ENCODE measurements at places on chromosomes 5 and 9.

DNA sequence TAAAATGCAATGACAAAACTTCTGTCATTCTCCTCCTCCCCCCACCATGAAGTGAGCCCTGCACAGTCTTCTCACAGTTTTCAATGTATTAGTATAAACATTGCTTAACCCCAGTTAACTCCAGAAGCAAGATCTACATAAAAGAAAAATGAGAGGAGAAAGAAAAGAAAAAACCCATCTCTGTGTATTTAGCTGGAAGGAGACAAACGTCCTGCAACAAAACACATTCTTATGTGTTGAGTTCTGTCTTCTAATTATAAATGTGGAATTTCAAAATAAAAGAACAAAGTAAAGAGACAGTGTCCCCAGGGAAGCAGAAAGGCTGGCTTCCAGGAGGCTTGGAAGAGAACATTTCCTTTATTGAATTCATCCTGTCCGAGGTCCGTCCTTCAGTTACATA, 491.9 kb upstream of the TUSC1 start:
- DNase-seq = no peak

DNA sequence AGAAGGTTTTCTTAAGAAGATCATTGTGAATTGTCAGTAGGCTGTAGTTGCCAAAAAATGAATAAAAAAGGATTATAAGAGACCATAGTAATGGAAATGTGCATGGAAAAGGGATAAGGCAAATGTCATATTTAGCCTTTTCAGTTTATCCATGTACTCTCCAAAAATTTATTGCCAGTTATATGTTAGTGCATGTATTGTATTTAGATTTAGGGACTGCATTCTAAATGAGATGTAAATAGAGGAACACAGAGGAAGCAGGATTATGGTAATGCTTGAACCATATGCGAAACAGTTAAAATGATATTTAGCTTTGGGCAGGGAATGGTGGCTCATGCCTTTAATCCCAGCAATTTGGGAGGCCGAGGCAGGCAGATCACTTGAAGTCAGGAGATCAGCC, 33.0 kb downstream of the DDX46 start:
- DNase-seq = no peak

GRCh38 chr5:96969366-96969765, 33.5 kb downstream of the LNPEP start:
- no peak for DNase-seq

GRCh38 chr5:72499730-72500129, 7.5 kb downstream of the ZNF366 start:
- no peak for DNase-seq

DNA sequence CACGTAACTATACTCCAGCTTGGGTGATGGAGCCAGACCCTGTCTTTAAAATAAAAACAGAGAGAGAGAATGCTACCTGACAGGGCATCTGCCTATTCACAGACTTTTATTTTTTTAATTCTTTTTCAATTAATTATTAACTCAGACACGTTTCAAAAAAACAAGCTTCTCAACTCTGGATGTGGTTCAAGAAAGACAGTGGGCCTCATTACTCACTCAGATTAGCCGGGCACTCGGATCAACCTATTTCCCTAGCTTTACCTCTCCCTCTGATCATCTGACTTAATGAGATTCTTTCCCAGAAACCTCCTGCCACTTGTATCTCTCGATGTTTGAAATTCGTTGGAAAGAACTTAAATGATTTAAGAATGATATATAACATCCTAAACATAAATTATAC, 134.1 kb downstream of the TRPM6 start:
- DNase-seq = no peak

GRCh38 chr9:3969590-3970260, 330.1 kb downstream of the GLIS3 start:
- DNase-seq = no peak

DNA sequence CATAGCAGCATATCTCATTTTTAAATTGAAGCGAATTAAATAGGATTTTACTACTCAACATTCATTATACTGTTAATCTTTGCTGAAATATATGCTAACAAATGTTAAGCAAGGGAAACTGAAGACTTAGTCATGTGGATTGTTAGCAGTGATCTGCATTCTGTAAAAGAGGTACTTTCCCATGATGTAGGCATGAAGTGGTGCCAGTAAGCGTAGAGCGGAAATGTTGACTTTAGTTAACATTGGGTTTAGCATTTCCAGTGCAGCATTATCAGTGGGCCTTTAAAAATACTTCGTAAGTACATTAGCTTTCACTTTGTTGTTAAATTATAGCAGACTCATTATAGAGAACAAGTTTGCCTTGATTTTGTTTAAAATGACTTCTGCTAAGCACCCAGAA, 130.3 kb downstream of the CDC42SE2 start:
- DNase-seq = peak; percentile 55

- DNase-seq = no peak
Observed at GRCh38 chr5:16844952-16845351, 91.1 kb downstream of the MYO10 start.

GRCh38 chr5:113378514-113378913, 56.3 kb downstream of the TSSK1B start:
- no peak for DNase-seq

DNA sequence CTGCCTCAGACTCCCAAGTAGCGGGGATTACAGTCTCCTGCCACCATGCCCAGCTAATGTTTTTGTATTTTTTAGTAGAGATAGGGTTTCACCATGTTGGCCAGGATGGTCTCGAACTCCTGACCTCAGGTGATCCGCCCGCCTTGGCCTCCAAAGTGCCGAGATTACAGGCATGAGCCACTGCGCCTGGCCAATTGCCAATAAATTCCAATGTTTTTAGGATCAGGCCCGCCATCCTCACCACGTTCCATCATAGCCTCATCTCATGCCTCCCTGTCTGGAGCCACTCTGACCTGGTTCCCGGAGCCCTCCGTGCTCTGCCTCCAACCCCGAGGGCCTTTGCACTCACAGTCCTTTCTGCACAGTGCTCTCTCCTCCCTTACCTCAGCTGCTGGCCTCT, 71.5 kb upstream of the RAPGEF1 start:
- no peak for DNase-seq

DNA sequence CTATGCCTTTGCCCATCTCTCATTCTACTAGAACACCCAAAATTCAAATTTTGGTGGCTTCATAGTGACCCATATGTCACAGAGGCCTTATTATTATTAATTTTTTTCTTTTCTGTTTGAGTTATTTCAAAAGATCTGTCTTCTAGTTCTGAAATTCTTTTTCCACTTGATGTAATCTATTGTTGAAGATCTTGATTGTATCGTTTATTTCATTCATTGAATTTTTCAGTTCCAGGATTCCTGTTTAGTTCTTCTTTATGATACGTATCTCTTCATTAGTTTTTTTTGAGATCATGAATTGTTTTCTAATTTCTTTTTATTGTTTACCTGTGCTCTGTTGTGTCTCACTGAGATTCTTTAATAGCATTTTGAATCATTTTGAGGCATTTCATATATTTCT, 24.6 kb upstream of the APBA1 start:
- DNase-seq = no peak

DNA sequence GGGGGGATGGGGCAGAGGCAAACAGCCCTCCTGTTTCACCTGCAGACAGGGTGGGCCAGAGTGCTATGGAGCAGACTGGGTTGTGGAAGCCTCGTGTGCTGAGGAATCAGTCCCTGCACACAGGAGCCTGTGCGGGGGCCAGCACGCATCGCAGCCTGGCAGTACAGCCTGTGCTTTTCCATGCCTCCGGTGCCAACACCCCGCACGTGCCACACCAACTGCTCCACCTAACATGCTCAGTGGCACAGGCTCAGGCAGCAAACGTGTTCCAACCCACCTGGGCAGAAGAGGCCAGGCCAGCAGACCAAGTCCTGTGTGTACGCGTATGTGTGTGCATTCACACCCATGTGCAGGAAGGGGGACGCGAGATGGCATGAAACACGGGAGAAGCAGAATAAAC, 37.4 kb upstream of the FBXW11 start:
- DNase-seq = no peak

- DNase-seq = no peak
Observed at GRCh38 chr9:8070779-8071444, 271.3 kb upstream of the DMAC1 start.

- no peak for DNase-seq
Observed at GRCh38 chr5:172097356-172097755, 90.7 kb downstream of the STK10 start.

DNA sequence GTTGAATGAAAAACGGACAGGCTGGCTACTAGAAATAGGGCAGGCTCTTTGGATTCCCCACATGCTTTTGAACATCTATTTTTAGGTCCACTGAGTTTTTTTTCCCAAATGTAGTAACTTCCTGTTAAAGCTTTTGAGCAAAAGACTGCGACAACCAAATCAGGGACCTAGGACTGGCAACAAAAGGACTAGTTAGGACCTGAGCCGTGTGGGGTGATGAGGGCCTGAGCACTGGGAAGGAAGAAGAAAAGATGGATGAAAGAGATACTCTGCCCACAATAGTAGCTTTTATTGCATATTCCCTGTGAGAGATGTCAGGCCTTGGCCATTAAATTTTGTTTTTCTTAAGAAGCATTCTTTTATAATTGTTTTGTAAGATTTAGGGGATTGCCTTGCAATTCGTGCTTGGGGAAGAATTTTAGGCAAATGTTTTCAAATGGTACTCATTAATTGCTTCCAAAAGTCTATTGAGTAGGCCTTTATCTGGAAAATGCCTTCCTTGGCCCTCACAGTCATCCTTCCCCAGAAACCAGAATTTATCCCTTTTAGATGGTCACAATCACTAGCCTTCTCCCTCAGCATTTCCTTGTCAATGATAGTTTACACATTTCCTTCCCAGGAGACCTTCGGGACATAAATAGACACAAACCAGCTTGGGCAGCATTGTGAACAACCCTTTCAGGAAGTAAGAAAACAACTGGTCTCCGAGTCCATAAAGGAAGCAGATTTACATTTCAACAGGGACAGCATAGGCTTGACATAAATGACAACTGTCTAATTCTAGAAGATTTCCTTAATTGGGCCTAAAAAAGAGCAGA, 166.5 kb downstream of the RMI1 start:
- DNase-seq = no peak
